ENCODE measurements at places on chromosomes 6 and 20.

DNA sequence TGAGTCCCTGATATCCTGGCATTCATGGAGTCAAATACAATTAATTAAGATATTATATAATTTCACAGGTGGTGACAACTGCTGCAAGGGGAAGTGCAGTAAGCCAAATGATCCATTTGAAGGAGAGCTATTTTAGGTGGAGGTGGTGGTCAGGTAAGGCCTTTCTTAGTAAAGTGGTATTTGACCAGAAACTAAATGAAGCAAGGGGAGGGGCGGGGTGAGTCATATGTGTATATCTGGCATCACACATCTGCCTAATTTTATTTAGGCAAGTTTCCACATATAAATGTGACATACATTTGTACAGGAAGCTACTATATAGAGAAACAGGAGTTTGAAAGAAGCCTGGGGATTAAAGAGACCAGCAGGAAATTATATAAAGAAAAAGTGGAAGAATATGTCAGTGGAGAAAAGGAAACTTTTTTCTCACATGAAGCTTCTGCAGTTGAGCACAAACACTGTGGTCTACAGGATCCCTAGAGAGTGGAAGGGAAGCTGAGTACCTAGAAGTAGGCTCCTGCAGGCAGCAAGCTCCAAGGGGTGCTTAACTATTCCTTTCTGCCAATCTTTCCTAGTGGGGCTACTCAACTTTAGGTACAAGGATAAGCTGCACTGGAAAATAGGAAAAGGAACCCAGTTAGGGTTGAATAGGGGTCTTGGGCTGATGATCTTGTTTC is 99.6 kb downstream of the OGFRL1 start:
- DNase-seq: no peak

DNA sequence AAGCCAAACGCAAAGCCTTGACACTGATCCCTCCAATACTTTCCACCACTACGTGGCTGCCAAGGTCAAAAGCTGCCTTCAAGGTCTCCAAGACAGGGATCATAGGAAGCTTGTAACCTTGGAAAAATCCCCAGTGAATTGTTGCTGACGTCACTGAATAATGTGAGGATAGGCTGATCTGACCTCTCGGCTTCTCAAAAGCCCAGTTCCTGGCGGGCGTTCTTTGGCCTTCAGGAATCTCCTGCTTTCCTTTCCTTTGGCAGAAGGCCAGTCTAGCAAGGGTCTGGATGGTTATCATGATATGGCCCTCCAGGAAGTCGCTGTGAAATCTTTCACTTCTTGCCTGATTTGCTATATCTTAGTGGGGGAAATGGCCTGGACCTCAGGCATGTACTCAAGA is 61.4 kb upstream of the TNFAIP3 start:
- no peak for DNase-seq

GRCh38 chr6:156563714-156564113 is 213.5 kb upstream of the ARID1B start:
- no peak for DNase-seq

- peak; percentile 21 for DNase-seq
Measured at GRCh38 chr20:10313701-10314100, 95.1 kb downstream of the SNAP25 start.

DNA sequence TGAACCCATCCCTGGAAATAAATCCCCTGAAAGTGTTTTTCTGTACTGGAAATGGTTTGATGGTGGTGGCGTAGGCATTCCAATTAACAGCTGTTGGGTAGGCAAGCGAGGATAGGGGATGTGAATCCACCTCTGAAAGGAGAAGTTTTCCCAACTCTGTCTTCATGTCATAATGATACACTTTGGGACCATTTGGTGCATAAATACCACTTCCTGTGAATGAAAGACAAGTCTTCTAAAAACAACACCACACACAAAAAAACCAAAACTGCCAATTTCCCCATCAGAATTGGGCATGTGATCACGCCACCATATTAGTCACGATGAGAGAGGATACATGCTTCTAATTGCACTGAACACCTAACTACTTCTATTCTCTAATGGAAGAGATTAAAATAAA is 6.4 kb downstream of the VNN2 start:
- no peak for DNase-seq

DNA sequence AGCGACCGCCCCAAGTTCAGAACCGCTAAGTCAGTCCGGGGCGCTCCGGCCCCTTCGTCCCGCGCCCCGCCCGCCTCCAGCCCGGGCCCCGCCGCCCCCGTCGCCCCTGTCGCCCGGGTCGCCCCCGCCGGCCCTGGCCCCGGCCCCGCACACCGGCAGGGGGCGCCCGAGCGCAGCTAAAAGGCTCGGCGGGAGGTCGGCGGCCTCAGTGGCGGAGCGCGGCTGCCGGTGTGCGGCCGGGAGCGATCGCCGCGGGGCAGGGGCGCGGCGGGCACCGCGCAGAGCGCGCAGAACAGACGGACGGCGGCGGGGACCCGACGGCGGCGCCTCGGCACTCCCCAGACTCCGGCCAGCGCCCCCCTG is at the start of gene FNDC1:
Gene FNDC1, plus strand, starts transcription at position 208 of the 363 bp plus-strand sequence. CDS start 197 bp downstream, outside the sequence.
- DNase-seq: no peak

DNA sequence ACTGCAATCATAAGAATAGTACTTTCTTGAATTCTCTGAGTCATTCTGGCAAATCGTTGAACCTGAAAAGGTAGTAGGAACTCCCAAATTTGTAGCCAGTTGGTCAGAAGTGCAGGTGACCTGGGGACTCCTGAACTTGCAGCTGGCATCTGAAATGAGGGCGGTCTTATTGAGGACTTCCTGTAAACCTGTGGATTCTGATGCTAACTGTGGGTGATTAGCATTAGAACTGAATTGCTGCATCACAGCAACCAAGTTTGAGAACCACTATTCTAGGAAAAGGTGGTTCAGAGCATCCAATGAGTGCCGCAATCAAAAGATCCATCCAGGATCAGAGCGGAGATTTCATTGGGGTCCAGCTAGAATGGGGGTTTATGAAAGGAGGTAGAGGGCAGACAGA is 50.2 kb upstream of the UTRN start:
- no peak for DNase-seq

GRCh38 chr6:109867970-109868358 is 110.1 kb upstream of the GPR6 start:
- DNase-seq: no peak

DNA sequence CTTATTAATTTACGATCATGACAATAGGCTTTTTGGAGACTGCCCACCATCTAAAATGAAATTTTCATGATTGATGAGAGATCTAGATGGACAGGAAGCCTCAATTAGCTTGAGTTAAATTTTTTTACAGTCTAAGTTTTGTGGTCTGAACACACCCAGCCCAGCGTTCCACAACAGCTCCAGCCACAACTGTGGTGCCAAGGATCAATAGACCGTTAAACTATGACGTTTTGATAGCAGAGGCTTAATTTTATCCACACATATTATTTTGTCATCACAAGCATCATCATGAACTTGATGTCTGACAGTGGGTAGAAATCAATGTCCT is 5.5 kb upstream of the GABRR1 start:
- no peak for DNase-seq

GRCh38 chr6:110217266-110217665 is 37.0 kb downstream of the CDC40 start:
- peak; percentile 4 for DNase-seq

- DNase-seq: no peak
Measured at GRCh38 chr6:14965424-14966075, 280.3 kb upstream of the JARID2 start.

Measured in brain microvascular endothelial cell (primary cell).